ENCODE measurements at places on chromosomes 1 and 21.

GRCh38 chr1:66809245-66809644 lies 8.2 kb upstream of the INSL5 start:
- no peak for DNase-seq

- DNase-seq = peak; percentile 88
These were observed 16.5 kb upstream of the ATP6V1G3 start for GRCh38 chr1:198556971-198557370.

- DNase-seq = no peak
These were observed 176.6 kb upstream of the PBX1 start for GRCh38 chr1:164382384-164382783.

GRCh38 chr21:25733859-25734653 lies 648 bp downstream of the ATP5PF start:
- DNase-seq = no peak
